Stimulated activated CD4-positive, alpha-beta T cell treated with anti-CD3 and anti-CD28 coated beads, Interleukin-4, amount 100 ng/mL, for 1 hour (primary cell): ENCODE measurements at places on chromosomes 1 and 21.

DNA sequence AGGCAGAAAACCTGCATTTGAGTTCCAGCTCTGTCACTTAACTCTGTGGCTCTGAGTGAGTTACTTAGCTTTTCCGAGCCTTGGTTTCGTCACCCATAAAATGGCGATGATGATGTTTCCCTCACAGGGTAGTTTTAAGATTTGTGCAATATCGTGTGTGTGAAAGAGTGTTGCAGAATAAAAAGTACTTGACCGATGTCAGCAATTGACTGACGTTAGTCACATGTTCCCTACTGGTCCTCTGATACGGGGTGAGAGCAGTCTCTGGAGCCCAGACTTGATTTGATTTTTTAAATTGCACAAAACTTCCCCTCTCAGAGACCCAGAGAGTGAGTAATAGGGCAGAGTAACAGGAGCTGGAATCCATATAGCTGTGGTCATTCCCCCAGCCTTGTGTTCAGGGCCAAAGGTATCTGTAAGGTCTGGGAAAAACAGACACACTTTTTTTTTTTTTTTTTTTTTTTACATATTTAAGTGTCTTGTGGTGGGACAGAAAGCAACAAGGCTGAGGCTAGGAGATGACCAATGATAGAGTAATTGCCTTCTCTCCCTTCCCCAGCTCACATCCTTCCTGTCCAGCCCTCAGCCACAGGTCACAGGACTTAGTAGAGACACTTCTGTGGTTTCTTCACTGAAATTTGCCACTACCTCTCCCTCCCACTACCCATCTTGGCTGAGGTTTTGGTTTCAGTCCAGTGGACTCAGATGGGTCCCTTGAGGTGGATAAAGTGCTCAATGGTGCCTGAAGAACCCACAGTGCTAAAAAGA, 2.0 kb downstream of the FCER1G start:
- DNase-seq, result no peak

- no peak for DNase-seq
Measured at GRCh38 chr1:194081444-194081843, 895.0 kb upstream of the B3GALT2 start.

DNA sequence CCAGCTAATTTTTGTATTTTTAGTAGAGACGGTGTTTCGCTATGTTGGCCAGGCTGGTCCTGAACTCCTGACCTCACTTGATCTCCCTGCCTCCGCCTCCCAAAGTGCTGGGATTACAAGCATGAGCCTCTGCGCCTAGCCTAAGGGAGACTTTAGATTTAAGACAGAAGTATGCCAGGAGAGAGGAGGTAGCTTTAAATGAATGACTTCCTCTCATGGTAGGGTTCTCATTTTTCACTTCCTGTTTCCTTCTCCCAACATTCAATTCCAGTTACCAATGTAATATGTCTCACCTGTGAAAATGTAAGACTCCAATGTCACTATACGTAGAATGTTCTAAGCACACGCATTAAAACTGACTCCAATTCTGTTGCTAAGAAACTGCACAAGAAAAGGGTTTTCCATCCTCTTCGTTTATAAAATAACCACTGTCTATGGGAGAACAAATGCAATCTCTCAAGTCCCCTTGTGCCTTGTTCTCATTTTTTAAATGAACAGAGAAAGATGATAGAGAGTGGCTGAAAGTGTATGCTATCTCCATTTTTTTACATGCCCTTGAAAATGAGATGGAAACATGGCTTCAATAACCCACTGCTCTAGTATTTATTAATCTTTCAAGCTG, 140.0 kb downstream of the SLC45A1 start:
- no peak for DNase-seq

GRCh38 chr1:6490181-6491080, 1.0 kb downstream of the PLEKHG5 start:
- peak; percentile 65 for DNase-seq

- no peak for DNase-seq
Measured at GRCh38 chr1:178645157-178645807, 79.8 kb upstream of the RALGPS2 start.

DNA sequence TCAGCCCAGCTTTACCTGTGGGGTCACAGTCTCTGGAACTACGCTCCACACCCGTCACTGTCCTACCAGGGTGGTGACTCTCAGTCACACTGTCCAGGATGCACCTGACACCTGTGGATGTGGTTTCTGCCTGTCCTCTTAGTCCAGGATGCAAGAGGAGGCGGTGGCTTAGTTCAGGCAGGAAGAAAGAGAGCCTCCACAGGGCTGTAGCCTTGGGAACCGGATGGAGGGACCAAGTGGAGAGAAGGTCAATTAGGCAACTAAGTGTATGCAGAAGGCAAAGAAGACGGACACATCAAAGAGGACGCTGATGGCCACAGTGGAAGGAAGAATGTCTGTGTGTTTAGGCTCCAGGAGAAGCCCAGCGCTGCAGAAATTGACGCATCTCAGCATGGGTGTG, 153.9 kb upstream of the IRF2BP2 start:
- DNase-seq, result no peak

DNA sequence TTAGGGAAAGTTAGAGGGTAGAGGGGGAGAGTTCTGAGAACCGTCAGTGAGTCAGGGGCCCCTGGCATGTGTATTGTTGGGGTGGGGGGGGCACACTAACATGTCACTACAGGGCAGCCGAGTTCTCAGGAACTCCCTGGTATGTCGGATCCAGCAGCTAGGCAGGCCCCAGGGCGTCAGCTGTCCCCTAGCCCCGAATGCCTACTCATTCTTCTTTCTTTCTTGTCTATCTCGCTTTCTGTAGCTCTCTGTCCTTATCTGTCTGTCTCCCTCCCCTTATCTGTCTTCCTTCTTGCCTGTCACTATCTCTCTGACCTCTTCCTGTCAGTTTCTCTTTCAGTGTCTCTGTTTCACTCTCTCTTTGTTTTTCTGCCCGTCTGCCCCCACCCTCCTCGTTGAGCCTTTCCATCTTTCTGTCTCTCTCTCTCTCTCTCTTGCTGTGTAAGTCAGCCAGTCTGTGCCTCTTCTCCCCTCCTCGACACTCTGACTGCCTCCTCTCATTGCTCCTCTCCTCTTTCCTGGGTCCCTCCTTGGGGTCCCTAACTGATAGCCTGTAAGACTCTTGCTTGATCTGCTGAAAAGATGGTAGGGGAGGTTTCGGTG, 2.4 kb downstream of the NTRK1 start:
- no peak for DNase-seq

DNA sequence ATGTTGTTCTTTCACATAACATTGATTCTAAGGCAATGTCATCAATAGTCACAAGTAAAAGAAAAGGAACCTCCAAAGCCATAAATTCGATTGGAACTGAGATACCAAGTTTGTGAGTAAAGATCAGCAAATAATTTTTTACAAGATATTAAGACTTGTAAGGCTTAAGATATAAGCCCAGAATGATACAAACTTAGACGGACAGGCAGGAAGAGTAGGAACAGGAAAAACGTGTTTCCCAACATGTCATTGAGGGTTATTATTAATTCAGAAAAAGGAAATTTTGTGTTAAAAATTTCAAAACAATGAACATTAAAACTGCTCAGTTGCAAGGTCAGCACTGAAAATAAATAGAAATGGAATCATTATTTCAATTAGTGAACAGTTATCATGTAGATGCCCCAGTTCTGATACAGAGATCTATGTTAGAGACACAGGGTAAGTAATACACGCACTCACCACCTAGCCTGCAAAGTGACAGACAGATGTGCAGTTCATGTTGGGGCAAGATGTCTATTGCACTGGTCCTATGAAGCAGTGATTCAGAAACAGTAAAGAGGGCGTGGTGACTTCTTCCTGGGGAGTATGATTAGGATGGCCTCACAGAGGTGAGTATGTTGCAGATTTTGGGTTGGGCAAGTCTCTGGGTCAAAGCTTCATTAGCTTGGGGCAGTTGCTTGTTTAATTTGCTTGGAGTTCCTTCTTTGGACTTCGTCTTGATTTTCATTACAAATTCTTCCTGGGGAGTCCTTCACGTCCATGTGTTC, 284.4 kb downstream of the SETD4 start:
- DNase-seq, result no peak

DNA sequence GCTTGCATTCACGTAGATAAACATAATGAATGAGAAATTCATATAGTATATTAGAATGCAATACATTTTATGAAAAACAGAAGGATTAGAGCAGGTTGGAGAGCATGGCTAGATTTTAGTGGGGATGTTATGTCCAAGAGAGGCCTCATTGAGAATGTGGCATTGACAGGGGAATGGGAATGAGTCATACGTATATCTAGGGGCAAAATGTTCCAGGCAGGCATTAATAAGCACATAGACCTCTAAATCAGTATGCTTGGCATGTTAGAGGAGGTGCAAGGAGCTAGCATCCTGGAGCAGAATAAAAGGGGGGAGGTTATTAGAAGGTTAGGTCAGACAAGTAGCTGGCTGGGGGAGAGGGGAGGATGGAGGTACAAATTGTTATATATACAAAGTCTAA, 93.0 kb downstream of the USH2A start:
- no peak for DNase-seq

- no peak for DNase-seq
Measured at GRCh38 chr1:32725615-32725982, 23.0 kb upstream of the SYNC start.

DNA sequence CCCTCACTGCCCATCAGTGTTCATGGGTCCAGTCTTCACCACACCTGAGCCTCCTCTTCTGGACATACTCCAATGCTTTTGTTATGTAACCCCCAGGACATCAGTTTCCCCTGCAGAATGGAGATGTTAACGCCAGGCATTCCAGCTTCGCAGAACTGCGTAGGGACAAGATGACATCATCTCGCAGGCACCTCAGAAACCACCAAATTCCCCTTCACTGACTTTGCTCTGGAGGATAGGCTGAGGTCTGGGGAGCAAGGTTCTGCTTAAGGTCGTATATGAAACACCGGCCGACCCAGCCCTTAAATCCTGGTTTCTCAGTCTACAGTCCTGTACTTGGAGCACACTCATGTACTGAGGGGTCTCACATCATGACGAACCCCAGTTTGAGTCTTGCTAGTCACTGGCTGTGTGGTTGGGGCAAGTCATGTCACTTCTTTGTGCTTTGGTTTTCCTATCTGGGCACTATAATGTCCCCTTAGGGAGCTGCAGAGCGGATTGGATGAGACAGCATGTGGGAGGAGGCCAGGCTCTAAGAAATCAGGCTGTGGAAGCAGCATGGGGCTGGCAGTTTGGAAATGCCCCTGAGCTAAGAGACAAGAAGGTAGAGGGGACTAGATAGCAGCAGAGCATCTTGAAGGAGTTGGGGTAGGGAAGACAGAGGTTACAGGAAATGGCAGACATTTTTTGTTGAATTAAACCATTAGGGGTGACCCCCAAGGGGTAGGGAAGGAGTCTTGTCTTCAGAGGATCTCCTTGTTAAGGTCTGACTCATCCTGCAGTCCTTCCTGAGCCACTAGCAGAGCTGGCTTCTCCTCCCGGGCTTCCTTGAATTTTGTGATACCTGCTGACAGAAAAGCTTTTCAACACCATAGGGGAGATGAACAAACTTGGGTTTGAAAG, 138.3 kb downstream of the FOXD2 start:
- DNase-seq, result no peak

GRCh38 chr1:31372751-31373055, 173 bp downstream of the FABP3 start:
- no peak for DNase-seq

DNA sequence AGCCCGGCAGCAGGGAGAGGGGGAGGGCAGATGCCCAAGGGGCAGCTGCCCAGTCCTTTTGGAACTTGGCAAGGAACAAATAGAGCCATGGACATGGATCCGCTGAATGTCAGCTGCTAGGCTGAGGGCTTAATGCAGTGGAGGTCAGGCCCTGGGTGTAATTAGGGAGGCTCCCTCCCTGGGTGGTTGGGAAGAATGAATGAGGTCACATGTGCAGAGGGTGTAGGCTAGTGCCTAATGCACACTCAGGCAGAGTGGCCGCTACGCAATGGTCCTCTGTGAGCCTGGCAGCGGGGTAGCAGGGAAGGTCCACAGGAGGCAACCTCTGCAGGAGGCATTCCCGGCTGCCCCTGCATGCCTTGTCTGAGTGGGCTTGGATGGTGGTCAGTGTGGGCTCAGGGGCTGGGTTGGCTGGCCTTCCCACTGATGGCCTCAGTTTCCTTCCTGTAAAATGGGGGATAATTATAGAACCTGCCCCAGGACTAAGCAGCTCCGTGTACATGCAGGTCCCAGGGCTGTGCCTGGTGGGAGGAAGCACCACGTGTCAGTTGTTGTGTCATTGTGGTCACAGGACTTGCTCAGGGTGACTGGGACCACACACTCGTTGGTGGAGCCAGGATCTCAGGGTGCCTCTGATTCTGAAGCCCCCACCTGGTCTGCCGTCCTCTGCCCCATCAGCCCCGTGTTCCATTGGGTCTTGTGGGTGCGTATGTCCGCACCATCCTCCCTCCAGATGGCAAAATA, 81.6 kb upstream of the ACTL8 start:
- no peak for DNase-seq

GRCh38 chr1:94634977-94635416, 93.4 kb upstream of the F3 start:
- no peak for DNase-seq
